ENCODE measurements at places on chromosomes 16 and 17.

DNA sequence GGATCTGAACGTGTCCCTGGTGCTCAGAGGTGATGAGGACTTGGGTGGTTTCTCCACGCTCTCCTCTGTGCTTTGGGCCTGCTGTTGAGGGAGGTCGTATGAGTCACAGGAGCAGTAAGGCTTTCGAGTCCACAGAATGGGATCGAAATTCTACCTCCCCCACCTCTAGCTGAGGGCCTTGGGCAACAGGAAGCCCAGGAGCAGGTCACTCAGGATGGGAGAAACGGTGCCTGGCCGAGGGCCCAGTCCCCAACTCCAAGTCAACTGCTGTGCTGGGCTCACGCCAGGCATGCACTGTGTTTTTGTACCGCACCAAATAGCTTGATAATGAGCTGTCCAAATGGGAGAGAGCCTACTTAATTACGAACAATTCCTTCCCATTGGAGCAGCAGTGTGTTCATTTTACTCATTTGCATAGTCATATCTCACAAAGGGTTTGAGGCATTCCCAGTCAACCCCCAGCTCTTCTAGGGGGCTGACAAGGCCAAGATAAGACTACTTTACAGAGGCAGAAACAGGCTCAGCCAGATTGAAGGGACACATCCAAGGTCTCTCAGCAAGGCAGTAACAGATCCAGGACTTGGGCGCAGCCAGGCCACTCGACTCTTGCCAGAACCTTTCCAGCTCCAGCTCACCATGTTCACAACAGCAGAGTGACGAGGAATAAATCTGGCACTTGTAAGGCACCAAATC is 53.6 kb downstream of the WNT3 start:
- DNase-seq: peak; percentile 45
- H3K36me3 ChIP-seq: no peaks in the 10 kb centered on the region
- H3K27me3 ChIP-seq: no peaks in the 10 kb centered on the region
- no peak overlapping the region for H3K27ac ChIP-seq
- no peak overlapping the region for H3K4me3 ChIP-seq
- H3K4me1 ChIP-seq: peaks cover 10% of the 10 kb centered on the region

GRCh38 chr17:57926723-57927047 is 28.5 kb downstream of the CUEDC1 start:
- no peaks in the 10 kb centered on the region for H3K36me3 ChIP-seq
- DNase-seq: no peak

- H3K36me3 ChIP-seq: no peaks in the 10 kb centered on the region
- no peak overlapping the region for H3K27ac ChIP-seq
- H3K27me3 ChIP-seq: no peaks in the 10 kb centered on the region
- H3K4me1 ChIP-seq: no peaks in the 10 kb centered on the region
These were observed 153.3 kb downstream of the WWOX start for GRCh38 chr16:78252757-78253156.

- H3K36me3 ChIP-seq: no peaks in the 10 kb centered on the region
- no peaks in the 10 kb centered on the region for H3K27me3 ChIP-seq
- H3K4me1 ChIP-seq: peaks cover 40% of the 10 kb centered on the region
These were observed 9.6 kb upstream of the MTSS2 start for GRCh38 chr16:70695331-70696070.

- no peak overlapping the region for H3K4me3 ChIP-seq
- H3K4me1 ChIP-seq: no peaks in the 10 kb centered on the region
- H3K27ac ChIP-seq: no peak overlapping the region
- DNase-seq: no peak
- H3K27me3 ChIP-seq: no peaks in the 10 kb centered on the region
These were observed 210.3 kb downstream of the CNTNAP4 start for GRCh38 chr16:76487411-76488064.

DNA sequence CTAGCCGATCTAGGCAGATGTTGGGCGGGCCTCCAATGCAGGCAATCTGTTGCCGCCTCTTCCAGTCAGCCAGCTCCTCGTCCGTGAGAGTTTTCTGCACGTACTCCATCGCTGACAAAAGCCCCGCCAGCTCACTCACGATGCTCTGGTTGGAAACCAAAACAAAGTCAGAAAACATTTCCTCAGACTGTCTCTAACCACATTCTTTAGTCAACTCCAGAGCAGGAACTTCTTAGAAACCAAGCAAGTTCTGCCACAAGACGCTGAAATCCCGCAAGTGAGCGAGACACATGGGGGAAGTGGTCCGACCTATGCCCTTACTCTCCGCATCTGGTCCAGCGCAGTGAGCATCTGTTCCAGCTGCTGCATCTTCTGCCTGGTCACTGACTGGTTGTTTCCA is 49.1 kb downstream of the STAT5A start:
- H3K36me3 ChIP-seq: no peaks in the 10 kb centered on the region
- no peak for DNase-seq
- no peaks in the 10 kb centered on the region for H3K4me1 ChIP-seq

- H3K27me3 ChIP-seq: no peaks in the 10 kb centered on the region
- DNase-seq: peak; percentile 31
- H3K4me3 ChIP-seq: peak overlapping the region; percentile 97
- H3K4me1 ChIP-seq: peaks cover 23% of the 10 kb centered on the region
- H3K27ac ChIP-seq: peak overlapping the region; percentile 81
These were observed 817 bp downstream of the NDUFAF8 start for GRCh38 chr17:81239714-81240555.

- H3K36me3 ChIP-seq: no peaks in the 10 kb centered on the region
- peaks cover 22% of the 10 kb centered on the region for H3K4me1 ChIP-seq
- DNase-seq: no peak
- H3K27me3 ChIP-seq: no peaks in the 10 kb centered on the region
- H3K27ac ChIP-seq: no peak overlapping the region
- H3K4me3 ChIP-seq: no peak overlapping the region
These were observed 167.9 kb upstream of the NOL11 start for GRCh38 chr17:67549820-67550219.
